ENCODE measurements at places on chromosomes 16 and 17.

DNA sequence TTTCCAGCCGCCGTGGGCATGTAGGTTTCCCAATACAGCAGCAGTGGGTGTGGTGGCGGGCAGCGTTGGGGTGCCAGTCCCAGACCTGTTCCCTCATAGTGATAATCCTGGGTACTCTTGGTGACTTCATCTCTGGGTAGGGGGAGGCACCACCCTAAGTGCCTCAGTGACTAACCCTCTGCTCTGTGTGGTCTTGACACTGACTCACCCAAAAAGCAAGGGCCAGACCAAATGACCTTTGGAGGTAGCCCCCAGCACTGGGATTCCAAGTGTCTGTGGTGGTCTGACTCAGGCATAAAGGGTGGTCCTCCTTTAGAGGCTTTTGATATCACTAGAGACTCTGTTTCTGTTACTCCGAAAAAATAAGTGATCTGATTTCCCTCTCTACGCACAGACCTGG lies 908 bp downstream of the CALB2 start:
- DNase-seq = no peak

DNA sequence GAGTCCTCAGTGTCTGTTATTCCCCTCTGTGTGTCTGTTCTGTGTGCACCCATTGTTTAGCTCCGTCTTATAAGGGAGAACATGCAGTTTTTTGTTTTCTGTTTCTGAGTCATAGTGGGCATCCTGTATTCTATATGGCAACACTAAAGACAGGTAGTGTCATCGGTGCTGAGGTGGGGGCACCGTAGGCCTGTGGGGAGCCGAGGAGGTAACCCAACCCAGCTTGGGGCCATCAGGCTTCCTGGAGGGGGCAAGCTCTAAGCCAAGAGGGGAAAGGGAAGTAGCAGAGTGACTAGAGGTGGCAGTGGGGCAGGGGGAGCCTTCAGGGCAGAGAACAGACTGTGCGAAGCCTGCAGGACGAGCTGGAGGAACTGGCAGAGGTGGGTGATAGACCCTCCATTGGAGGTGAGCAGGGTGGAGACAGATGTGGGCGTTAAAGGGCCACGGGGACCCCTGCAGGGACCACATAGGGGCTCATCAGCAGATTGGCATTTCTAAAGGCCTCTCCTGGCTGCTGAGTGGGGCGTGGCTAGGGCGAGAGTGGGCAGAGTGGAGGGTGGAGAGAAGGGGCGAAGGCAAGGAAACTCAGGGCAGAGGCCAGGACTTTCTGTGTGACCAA lies 36.5 kb downstream of the CPNE2 start:
- no peak for DNase-seq

DNA sequence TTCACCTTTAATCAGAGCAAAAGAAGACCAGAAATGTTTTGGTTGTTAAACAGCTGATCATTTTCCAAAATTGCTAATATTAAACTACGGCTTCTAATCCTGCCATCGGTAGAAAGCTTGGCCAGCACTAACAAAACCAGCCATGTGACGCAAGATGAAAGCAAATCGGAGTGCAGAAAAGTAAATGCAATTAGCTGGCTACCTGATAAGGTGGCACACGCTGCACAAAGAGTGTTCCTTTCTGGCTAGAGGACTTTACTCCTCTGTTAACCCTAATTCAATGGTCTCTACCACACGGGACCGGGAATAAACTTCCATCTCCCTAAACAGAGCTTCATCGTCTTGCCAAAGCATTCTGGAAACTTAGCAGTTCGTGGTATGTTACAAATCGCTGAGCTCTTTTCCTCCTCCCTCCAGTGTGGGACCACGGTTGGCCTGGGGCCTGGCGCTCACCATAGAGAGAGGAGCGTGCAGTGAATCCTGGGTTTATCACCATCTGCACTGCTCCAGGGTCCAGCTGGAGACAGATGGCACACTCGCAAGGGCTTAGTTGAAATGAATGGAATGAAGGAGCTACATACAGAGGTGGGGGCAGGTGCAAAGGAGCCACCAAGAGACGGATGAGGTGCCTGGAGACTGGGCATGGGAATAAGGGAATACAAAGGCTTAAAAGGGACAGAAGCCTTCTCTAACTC lies 10.1 kb upstream of the COG1 start:
- DNase-seq = no peak

GRCh38 chr17:80960797-80961452 lies 30.7 kb upstream of the CHMP6 start:
- no peak for DNase-seq

DNA sequence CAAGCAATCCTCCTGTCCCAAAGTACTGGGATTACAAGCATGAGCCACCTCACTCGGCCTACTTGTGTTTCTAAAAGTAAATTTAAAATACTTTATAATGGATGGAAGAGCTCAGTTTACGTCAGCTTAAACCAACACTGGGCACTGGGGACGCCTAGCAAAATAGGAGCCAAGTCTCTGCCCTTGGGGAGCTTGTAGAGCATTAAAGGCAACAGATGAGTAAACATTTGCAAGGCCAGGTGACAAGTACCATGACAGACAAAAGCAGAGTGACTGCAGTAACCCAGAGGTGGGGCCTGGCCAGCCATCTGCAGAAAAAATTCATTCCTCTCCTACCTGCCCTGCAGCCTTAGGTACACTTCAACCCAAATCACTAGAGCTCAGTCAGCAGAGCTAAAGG lies 12.1 kb upstream of the NLK start:
- no peak for DNase-seq

DNA sequence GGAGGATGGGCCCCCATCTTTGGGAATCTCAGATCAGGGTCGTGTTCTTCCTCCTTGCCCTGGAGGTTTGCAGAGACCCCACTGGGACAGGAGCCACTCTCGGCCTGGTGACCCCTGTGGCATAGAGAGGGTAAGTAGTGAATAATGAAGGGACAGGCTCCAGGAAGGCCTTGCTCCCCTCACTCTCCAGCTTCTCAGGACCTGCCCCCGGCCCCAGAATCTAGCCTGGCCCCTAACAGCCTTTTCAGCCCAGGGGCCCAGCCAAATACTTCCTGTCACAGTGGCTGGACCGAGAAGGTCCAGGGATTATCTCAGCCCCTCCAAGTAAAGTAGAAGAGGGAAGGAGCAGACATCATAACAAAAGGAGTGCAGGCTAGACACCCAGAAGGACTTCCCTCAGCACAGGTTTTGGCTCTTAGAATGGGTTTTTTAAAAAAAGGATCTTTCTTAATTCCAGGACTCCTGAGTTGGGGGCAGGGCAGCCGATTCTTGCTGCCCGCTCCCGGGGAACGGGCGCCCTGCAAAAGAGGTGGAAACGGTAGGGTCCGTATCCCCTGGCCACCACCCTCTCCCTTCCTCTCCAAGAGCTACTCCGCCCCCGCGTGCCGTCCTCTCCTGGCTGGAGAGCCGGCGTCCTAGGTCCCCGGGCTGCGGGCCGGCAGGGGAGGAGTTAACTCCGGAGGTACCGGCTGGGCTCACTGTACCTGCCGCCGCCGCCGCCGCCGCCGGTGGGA lies 559 bp upstream of the NXPH3 start:
- no peak for DNase-seq

DNA sequence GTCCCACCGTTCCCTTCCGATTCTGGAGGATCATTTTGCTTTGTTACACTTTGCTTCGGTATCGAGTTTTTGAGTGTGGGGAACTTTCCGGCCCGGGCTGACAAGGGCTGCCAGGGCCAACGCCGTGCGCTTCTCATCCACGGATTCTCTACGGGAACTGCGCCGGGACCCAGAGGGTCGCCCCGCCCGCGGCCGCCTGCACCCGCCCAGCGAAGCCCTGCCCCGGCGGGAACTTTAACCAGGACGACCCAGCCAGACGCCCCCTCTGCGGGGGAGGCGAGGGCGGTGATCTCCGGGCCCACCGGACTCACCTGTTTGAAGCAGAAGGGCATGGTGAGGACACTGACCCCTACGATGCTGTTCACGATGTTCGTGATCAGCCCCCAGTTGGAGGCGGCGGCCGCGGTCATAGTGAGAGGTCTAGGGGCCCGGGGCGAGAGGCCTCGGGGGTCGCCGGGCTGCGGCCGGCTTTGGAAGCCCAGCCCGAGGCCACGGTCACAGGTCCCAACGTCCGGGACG lies 536 bp downstream of the SLC38A10 start:
- no peak for DNase-seq

- no peak for DNase-seq
Measured at GRCh38 chr16:309476-309875, 26.5 kb downstream of the PDIA2 start.

DNA sequence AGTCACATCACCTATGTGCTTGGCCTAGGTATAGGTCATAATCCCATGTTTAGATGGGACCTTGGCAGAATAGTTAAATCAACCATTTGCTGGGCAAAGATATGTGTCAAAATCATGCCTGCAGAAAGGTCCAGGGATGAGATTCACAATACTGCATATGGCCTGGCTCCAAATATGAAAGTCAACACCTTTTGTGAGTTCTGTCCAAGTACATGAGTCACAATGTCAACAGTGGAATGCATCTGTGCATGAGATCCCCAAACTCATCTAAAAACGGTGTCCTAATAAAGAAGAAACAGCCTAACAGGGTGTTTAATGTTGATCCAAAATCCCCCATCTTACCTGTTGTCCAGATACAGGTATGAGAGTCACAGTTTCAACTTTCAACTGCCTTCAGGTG lies 1847.5 kb downstream of the TP53TG3F start:
- DNase-seq = no peak

Measured in fibroblast of skin of right quadriceps (primary cell).